ENCODE measurements at places on chromosomes 5 and 9. TPM values are rescaled to one million over a fixed set of nuclear protein-coding genes. Genes with fewer than 3 reads are reported as not detected.

DNA sequence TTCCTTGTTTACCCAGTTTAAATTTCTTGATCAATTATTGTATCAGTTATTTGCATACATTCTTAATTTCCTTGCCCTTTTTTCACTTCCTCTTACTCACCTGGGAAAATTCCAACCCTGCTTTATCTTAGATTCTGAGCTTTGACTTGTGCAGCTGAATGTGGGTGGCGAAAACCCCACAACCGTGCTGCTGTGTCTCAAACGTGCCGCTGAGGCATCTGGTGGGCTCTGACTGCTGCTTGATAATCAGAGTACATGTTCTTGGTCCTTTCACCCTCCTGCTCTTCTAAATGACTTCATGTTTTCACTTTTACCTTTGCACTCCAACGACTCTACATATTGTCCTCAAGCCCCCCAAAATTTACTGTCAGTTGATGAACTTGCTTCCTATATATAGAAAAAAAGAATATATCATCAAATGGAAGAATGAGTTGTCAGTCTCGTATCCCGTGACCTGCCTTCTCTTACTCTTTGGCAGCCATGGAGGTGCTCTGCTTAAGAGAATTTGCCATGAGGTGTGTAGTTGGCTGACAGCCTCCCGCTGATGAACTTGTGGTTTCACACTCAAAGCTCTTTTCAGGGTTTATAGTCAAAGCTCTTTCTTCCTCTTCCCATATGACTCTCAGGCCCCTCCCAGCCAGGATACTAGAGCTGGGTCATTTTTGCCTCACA is 14.0 kb upstream of the JAK2 start:
- no peak for DNase-seq

- no peak for DNase-seq
These were observed 95.3 kb downstream of the RGS3 start for GRCh38 chr9:113558632-113559502.

GRCh38 chr5:145660897-145661640 is 174.1 kb downstream of the PRELID2 start:
- peak; percentile 46 for DNase-seq

- DNase-seq = no peak
These were observed 57.9 kb downstream of the TEX10 start for GRCh38 chr9:100294806-100295205.

GRCh38 chr5:20974426-20974825 is 986.4 kb upstream of the CDH18 start:
- DNase-seq = no peak

GRCh38 chr5:62790348-62790747 is 211.7 kb downstream of the LRRC70 start:
- peak; percentile 13 for DNase-seq

NUDT12 gene
- total RNA-seq = 14.6 TPM

DRD1 gene
- 0.10 TPM for total RNA-seq

C9 gene
- 0.10 TPM for total RNA-seq

CCDC171 gene
- 9.2 TPM for total RNA-seq

SPEF2 gene
- 13.8 TPM for total RNA-seq

TNC gene
- 43.4 TPM for total RNA-seq

PAPPA gene
- total RNA-seq = 4.4 TPM

Measured in skin of body (tissue), 3 donors.